NCI-H524 (cell line): ENCODE measurements at places on chromosomes 1 and 21.

DNA sequence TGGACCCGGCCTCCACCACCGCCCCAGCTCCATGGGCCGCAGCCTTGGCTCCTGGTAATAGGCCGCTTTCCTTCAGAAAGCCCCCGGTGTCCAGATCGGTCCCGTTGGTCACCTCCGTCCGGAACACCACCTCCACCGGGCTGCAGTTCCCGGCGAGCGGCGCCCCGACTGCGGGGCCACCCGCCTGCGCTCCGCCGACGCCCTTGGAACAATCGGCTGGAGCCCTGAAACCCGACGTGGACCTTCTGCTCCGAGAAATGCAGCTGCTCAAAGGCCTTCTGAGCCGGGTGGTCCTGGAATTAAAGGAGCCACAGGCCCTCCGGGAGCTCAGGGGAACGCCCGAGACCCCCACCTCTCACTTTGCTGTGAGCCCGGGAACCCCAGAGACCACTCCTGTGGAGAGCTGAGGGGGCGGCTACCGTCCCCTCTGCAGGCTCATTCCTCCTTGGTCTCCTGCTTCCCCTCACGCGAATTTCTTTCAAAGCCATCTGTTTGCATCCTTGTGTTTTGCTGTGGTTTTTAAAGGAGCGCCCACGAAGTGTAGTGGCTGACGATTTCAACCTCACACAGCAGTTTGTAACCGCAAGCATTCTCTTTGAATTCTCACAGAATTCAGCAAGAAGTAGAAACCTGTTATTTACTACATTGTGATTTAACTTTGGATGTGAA, 6.0 kb downstream of the FCRLB start:
- DNase-seq, result peak; percentile 40

GRCh38 chr1:109849655-109850054, 61.0 kb upstream of the CSF1 start:
- no peak for DNase-seq

DNA sequence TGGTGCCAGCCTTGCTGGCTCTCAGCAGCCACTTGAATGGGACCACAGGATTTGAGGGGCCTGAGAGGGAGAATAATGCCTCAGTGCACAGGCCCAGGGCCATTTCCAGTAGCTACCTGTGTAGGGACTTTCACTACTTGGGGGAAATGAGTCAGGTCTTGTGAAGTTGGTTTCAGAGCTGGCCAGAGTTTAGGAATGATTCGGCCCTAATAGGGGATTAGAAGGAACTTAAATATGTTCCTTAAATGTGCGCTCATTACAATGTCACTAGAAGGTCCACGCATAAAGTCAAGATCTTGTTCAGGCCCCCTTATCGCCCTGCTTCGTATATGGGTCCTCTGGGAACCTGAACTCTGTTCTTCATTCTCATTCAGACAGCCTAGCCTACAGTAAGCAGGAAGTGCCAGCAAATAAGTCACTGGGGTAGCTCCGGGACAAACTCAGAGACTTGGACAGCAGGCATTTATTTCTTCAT, 5.6 kb upstream of the AKR1A1 start:
- DNase-seq, result no peak

GRCh38 chr21:26939601-26940111, 27.2 kb downstream of the ADAMTS5 start:
- no peak for DNase-seq

- DNase-seq, result no peak
Observed at GRCh38 chr1:150615346-150616201, 13.8 kb downstream of the ENSA start.

GRCh38 chr21:17688912-17689874, 76.5 kb upstream of the BTG3 start:
- DNase-seq, result peak; percentile 20

DNA sequence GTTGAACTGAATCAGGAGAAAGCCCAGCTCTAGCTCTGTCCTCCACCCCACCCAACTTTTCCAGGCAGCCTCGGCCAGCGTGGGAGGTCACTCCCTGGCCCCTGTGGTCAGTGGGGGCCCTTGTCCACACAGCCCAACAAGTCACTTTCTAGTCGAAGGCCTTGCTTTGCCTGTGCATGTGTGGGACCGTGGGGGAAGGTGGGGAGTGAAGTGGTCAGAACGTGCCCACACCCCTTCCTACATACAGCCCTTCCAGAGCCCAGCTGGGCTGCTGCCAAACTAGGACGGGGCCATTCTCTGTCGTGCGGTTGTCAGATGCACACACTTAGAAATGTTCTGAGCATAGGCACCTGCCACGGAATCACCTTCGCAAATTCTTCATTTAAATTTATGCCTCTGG, 18.0 kb downstream of the FAAP20 start:
- DNase-seq, result no peak

DNA sequence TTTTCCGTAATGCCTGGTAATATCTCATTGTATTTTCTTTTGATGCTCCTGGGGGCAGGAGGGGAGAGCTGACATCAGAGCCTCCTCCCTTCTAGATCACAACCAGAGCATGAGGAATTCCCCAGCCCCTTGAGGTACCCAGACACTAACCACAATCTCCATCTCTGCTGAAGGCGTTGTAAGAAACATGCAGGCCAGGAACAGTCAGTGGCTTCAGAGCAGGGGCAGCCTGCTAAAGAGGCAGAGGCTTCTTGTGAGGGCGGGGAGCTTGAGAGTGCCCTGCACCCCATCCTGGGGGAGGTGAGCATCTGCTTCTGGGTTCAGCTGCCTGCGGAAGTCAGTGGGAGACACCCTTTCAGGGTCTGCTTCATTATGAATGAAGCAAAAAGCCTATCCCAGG, 19.0 kb downstream of the MAPKAPK2 start:
- DNase-seq, result no peak

GRCh38 chr1:118075116-118075515, 109.9 kb downstream of the SPAG17 start:
- no peak for DNase-seq

GRCh38 chr1:164647211-164647610, 88.2 kb downstream of the PBX1 start:
- no peak for DNase-seq

DNA sequence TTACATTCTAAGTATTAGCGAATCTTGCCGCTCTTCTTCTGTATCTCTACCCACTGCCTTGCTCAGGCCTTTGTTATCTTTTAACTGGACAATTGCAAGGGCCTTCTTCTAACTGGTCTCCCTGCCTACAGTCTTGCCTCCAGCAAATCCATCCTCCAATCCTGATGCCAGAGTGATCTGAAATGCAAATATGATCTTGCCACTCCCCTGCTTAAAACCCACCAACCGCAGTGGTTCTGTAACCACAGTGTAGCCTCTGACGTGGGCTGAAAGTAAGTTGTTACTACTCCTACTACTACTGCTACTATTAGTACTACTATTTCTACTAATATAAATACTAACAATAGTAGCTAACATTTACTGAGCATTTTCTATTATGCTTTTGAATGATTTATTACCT, 12.4 kb downstream of the MOV10 start:
- no peak for DNase-seq

- DNase-seq, result no peak
Observed at GRCh38 chr1:12147201-12147701, 19.5 kb upstream of the TNFRSF1B start.

DNA sequence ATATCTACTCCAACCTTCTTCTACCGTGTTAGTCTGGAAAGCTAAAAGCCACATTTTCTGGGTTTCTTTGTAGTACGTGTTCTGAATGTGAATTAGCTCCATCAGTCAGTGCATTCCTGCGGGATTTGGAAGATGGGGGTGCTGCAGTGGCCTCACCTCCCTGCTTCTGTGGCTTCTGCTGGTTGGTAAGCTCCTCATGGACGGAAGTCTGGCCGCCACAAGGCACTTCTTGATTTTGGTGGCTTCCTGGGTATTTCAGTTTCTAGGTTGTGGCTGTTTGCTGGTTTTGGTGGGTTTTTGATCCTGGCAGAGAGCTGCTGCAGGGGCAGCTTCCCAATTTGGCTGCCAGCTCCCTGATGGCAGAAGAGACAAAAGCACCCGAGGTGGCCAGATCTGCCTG, 20.9 kb upstream of the TACSTD2 start:
- DNase-seq, result no peak

GRCh38 chr1:228691926-228692325, 43.4 kb upstream of the RHOU start:
- no peak for DNase-seq
